ENCODE measurements at places on chromosomes 5 and 9.

DNA sequence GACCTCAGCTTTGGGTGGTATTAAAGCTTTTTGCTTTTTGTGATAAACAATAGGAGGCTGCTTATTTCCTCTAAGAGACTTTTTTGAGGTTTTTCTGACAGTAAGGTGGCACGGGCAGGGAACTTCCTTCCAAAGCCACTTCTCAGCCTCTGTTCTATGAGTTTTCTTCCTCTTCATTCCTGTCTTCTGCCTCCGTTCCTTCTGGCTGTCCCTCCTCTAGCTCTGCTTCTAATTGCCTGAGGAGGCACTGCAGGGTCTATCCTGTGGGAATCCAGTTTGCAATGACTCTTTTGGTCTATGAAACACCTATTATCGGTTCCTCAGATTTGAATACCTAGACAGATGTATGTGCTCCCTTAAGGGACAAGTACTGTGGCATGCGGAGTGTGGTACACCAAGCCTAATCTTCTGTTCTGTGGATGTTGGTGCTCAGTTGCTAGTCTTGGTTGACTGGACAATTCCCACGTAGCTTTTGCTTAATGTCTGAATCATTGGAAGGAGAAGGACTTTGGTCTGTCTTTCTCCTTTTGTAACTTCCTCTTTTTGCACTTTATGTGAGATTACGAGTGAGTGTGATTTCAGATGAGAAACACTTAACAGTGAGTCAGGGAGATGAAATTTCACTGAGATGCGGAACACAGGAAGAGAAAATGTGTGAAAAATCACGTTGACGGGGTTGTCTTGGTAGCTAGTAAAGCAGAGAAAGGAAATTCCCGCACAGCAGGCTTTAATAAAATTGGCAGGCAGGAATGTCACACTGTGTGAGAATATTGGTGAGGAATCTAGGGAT, 305.2 kb downstream of the EFNA5 start:
- no peak for DNase-seq

- no peak for DNase-seq
These were observed 28.1 kb downstream of the FYB1 start for GRCh38 chr5:39191216-39191615.

DNA sequence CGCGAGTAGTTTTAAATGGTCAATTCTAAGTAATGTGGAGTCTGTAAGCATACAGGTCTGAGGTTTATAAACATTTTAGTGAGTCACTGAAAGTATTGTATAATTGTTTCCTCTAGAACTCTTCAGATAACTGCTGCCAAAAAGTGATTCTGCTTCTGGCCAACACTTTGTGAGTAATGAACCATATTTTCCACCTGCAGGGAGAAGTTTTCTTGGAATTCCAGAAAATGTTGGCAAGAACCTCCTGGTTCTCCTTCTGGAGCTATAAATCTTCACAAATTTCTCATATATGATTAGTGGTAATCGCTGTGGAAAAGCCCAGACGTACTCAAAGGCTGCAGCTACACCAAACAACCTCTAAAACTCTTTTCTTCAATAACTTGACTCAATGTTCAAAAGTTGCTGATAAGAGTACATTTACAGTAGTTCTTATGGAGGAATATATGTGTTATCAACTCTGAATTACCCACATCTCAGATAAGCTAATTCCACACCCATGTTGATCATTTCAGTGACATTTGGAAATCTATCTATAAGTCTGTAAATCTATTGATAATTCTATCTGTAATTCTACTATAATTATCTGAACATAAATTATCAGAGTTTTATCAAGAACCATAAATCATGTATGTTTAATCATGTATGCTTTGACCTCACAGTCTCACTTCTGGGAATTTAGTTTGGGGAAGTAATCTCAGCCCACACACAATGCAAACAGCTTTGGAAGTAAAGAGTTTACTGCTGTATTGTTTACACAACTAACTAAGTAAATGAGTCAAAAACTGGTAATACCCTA, 74.1 kb downstream of the FNBP1 start:
- DNase-seq, result no peak

DNA sequence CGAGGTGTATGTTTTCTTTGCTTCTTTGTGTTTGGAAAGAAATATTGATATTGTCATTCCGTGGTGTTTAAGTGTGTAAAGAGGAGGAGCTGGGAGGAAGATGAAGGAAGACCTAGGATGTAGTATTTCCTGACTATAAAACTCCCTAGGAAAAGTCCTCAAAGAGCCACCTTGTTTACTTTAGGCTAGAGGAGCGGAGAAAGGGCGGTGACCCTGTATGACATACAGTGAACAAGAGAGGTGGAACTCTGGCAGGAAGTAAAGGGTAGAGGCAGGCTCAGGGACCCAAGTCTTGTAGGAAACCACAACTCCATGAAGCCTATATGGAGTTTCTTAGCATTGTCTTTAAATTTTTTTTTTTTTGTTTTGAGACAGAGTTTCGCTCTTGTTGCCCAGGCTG, 303.9 kb downstream of the DOCK8 start:
- DNase-seq, result no peak

DNA sequence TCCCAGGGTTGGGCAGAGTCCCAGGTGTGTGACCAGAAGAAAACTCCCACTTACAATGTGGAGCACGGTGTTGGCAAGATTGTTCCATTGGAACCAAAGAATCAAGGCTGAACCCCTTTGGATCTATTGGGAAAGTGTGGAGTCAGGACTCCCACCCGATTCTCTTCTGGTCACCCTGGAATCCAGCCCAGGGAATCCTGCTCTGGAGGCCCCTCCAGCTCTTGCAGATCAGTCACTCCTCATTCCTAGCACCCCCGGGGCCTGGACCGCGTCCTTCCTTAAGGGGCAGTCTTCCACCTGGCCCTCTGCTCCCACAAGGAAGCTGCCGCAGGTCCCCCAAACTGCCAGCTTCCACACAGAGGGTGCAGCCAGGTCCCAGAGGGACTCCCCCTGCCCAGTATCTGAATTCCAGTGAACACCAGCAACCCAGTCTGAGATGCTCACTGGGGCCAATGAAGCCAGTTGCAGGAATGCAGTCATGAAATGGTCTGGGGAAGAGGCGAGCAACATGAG, 170.1 kb downstream of the GADD45G start:
- no peak for DNase-seq

GRCh38 chr9:12718482-12719026, 25.4 kb downstream of the TYRP1 start:
- DNase-seq, result no peak

- DNase-seq, result no peak
These were observed 111.5 kb upstream of the ZNF618 start for GRCh38 chr9:113764572-113764971.

GRCh38 chr9:110520120-110520701, 59.3 kb downstream of the SVEP1 start:
- no peak for DNase-seq

DNA sequence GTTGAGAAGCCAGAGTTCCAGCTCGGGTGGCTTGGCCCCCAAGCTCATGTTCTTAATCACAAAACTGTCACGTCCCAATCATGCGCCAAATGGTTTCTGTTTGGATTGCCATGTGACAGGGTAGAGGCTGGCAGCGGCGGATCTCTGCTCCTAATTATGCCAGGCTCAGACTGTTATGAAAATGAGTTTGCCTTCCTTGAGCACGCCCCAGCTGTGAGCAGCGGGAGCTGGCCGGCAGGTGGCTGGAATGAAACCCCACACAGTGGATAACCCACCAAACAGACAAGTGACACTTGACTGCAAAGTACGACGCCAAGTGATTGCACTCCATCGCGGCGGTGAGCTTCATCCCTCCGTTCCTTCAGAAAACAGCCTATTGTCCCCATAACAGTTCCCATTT, 75.4 kb downstream of the CFAP77 start:
- no peak for DNase-seq

GRCh38 chr5:159835548-159835947, 80.7 kb upstream of the ADRA1B start:
- no peak for DNase-seq

- no peak for DNase-seq
These were observed 70.7 kb upstream of the RAPGEF1 start for GRCh38 chr9:131810351-131811170.

DNA sequence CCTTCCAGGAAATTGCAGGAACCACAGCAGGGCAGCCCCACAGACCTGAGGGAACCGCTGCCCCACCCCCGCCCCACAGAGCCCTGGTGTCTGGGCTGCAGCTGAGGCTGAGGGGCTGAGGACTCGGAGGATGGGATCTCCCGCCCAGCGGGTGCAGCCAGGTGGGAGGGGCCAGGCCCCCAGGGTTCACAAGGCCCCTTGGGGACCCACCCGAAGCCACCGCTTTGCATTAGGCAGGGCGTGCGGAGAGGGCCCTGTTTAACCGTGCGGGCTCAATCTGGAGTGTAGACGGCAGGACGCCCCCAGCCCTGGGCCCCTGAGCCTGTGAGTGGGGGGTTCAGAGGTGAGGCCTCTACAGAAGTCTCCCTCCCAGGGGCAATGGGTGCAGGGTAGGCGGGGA, 10.8 kb downstream of the NOTCH1 start:
- no peak for DNase-seq

DNA sequence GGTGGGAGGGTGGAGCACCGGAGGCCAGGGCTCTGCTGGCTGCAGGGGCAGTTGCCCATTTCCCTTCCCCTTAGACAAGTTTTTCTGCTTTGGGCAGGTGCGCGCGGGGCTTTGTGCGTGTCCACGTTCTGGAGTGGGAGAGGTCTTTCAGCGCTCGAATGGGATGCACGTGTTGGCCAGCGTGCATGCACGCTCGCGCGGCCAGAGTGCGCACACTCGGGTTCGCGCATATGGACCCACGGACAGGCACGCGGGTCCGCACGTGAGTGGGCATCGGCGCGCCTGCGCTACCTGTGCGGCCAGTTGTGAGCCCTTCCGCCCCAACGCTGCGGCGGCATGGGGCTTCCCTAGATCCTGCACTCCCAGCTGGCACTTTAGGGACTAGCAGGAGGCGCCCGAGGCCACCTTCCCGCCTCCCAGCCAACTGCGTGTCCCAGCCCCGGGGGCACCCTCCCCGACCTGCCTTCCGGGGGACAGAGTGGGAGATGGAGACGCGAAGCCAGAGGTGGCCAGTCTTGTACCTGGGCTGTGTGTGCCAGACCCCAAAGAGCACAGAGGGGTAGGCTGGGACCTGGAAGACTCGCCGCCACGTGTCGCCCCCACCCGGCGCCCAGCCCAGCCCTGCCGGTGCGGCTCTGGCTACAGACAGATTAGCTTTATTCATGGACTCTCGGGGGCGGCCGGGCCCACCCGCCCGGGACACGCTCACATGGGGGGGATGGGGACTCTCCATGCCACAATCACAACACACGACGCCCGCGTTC, 9.8 kb upstream of the GPRIN1 start:
- no peak for DNase-seq

GRCh38 chr5:35420200-35420599, 189.9 kb upstream of the PRLR start:
- no peak for DNase-seq

GRCh38 chr5:127186657-127187056, 103.9 kb upstream of the MEGF10 start:
- no peak for DNase-seq

DNA sequence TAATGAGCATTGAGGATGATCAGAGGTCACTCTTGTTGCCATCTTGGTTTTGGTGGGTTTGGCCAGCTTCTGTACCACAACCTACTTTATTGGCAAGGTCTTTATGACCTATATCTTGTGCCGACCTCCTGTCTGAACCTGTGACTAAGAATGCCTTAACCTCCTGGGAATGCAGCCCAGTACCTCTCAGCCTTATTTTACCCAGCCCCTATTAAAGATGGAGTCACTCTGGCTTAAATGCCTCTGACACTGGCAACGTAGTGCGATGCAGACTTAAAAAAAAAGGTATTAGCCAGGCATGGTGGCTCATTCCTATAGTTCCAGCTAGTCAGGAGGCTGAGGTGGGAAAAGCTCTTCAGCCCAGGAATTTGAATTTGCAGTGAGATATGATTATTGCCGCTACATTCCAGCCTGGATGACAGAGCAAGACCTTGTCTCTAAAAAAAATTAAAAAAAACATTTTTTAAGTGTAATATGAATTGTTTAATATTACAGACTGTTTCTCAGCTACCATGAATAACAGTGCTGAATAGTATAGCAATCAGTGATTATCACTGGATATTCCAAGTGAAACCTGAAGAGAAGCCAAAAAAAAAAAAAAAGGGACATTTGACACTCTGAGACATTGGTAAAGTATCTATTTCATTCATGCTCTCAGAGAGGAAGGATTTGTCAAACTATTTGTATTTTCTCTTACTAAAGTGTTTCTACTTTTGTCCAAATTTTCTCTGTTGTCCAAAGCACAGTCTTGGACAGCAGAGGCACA, 18.3 kb upstream of the STOM start:
- no peak for DNase-seq

- no peak for DNase-seq
These were observed 695.1 kb downstream of the NR2F1-AS1 start for GRCh38 chr5:92885950-92886349.

DNA sequence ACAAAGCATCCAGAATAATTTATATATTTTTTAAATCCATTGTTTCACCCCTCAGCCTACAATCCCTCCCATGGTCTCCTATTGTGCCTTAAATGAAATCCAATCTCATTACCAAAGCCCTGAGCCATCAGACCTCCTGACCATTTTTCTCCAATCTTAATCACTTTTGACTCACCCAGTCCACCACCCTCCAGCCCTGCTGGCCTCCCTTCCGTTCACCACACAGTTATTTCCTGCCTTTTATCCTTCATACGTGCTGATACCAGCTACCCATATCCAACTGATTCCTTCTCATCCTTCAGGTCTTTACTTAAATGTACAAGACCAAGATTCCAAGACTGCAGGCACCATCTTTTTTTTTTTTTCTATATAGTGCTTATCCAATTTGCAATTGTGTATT, 1026.7 kb upstream of the DMAC1 start:
- no peak for DNase-seq

DNA sequence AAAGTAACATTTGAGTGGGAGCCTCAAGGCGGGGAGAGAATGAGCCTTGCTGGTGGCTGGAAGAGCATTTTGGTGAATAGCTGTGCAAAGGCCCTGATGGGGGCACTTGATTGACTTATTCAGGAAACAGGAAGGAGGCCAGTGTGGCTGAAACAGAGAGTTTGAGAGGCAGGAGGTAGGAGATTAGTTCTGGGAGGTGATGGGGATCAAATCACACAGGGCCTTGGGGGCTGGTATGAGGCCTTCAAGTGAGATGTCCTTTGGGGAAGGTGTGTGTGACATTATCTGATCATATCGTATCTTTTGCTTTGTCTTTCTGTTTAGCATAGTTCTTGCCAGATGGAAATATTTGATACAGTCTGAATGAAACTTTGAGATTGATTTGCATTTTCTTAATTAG, 172.3 kb downstream of the TENT4A start:
- no peak for DNase-seq

DNA sequence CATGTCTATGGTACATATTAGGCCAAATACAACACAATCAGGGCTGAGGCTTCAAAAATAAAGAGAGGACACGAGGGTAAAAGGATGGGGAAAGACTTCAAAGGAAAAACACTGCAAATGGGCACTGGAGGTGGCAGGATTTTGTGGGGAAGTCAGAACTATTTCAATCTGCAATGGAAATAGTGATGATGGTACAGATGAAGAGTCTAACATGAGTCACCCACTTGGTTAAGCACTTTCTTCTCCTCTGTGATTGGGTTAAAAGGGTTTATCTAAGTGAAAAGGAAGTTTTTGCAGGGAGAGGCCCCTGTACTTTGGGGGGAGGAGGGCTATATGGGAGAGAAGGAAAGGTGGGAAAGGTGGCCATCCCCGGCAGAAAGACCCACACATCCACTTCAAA, 4.5 kb upstream of the SH3GL2 start:
- no peak for DNase-seq

GRCh38 chr9:82810915-82811314, 252.0 kb downstream of the RASEF start:
- DNase-seq, result no peak

- no peak for DNase-seq
These were observed 291.8 kb downstream of the EBF1 start for GRCh38 chr5:158807946-158808345.

Data from NCI-H187 (cell line).